ENCODE measurements at places on chromosomes 2 and 18.
A peak's percentile ranks its signal among the peaks of the same experiment; 100 is the strongest.

- no peak for DNase-seq
These were observed 615 bp downstream of the AKAIN1 start for GRCh38 chr18:5196253-5197031.

DNA sequence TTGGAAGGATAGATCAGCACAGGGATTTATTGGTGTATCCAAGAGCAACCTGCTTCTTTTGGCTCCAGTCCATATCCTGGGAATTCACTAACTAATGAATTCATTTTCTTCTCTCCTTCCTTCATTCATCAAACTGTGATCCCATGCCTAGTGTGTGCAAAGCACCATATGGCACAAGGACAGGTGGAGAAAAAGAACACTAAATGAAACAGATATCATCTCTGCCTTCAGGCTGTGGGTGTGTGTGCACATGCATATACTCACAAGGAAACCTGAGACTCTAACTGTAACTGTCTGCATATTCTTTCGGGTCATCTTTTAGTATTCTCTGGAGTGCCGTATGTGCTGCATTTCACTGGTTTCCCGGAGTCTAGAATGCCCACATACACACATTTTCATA, 20.2 kb downstream of the TNP1 start:
- no peak for DNase-seq

- DNase-seq: no peak
These were observed 154.3 kb downstream of the RNF152 start for GRCh38 chr18:61738488-61738887.

- no peak for DNase-seq
These were observed 20.4 kb upstream of the BCL2 start for GRCh38 chr18:63339920-63340484.

DNA sequence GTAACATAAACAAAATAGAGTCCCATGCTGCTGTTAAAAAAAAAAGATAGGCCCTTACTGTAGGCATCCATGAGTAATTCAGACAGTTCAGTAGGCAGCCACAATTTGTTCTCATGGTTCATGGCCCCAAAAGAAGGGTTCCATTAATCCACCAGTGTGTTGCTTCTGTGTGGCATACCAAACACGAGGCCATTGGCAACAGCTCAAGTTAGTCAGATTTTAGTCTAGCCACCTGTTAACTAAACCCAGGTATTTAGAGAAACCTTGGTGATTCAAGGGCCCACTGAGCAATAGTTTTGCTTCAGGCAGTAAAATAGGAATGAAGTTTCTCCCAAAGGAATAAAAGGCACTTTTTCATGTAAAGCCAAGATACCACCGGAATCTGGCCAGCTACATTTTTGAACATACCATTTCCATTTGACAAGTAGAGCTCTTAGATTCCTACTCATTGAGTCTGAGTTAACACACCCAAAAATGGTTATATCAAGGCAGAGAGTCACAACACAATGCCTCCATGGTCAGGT, 80.1 kb upstream of the SRD5A2 start:
- no peak for DNase-seq

DNA sequence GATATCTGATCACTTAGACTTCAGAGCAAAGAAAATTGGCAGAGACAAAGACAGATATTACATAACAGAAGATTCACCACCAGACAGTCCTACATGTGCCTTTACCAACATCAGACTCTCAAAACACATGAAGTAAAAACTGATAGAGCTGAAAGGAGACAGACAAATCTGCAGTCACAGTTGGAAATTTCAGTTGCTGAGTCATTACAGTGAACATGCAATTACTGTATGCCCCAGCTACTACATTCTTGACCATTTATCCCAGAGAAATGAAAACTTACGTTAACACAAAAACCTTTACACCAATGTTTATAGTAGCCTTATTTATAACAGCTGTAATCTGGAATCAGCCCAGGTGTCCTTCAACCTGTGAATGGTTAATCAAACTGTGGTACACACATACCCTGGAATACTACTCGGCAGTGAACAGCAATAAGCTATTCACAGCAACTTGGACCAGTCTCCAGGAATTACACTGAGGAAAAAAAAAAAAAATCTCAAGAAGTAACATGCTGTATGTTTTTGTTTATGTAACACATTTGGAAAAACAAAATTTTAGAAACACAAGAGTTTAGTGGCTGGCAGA, 7.5 kb upstream of the SCLY start:
- DNase-seq: peak; percentile 22

- DNase-seq: no peak
These were observed 94.6 kb upstream of the ANKRD30BL start for GRCh38 chr2:132256251-132256902.

Data from RCC 7860 (cell line).